ENCODE measurements at places on chromosomes 6 and 20.

DNA sequence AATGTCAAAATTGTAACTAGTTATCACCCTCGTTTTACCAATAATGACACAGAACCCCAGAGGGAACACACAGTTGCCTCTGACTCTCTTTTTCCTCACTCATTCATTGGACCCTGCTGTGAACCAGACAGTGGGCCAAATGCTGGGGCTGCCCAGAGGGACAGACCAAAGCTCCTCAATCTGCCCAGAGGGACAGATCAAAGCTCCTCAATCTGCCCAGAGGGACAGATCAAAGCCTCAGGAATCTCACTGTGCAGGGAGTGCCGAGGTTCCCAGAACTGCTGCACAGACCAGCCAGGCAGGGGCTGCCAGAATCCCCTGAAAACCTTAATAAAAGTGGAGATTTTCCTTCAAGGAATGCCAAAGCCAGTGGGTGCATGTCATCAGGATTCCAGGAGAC, 179.1 kb downstream of the SOD2 start:
- no peak for DNase-seq

- no peak for DNase-seq
Measured at GRCh38 chr6:164142322-164142721, 727.8 kb downstream of the QKI start.

DNA sequence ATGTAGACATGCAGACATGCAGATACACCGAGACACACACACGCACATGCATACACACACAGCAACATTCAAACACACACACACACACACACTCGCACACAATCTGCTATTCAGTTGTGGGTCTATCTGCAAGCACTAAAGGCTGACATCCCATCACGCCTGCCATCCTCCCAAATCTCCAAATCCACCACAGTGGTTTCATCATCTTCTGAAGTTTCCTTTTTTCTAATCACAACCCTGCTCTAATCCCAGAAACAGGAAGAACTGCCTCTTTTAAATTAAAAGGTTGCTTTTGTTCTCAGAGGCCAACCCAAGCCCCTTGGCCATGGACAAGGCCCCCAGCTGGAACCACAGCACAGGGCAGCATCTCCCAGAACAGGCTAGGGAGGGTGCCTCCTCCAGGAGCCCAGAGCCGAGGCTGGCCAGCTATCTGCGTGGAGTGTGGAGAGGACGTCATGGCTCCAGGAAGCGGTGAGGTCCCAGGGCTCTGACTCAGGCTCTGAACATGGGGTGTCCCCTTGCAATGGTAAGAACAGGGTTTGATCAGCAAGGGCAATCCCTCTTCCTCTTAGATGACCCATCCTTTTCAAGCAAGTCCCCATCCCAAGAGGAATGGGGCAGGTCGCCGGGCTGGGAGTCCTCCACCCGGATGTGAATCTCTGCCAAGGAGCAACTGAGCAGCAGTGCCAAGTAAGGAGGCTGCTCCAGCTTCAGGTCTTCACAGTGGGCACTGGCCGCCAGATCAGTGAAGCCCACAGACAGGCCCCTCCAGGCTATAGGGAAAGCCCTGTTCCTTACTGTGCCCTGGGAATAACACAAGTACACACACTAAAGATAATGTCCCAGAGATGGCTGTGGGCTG, 14.7 kb downstream of the FOXF2 start:
- DNase-seq: no peak

GRCh38 chr20:47464380-47465101, 37.1 kb upstream of the NCOA3 start:
- DNase-seq: no peak

DNA sequence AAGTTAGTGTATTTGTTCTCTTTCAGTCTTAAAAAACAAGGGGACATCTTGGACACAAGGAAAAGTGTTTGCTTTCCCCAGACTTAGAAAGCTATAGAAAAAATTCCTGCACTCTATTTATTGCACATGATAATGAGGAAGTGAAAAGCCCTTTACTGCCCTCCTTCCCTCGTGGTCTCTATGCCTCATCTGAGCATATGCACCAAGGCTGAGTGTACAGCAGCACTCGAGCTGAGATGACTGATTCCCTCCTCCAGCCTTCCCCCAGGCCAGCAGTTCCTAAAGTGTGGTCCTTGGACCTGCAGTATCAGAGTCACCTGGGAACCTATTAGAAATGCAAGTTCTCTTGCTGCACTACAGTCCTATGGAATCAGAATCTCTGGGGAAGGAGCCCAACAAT, 14.3 kb upstream of the LAMP5 start:
- no peak for DNase-seq

- DNase-seq: no peak
Measured at GRCh38 chr6:84892671-84893070, 128.3 kb upstream of the TBX18 start.

- no peak for DNase-seq
Measured at GRCh38 chr20:63021356-63022321, 14.9 kb upstream of the BHLHE23 start.

- DNase-seq: no peak
Measured at GRCh38 chr20:58004146-58004545, 224.3 kb downstream of the ANKRD60 start.

DNA sequence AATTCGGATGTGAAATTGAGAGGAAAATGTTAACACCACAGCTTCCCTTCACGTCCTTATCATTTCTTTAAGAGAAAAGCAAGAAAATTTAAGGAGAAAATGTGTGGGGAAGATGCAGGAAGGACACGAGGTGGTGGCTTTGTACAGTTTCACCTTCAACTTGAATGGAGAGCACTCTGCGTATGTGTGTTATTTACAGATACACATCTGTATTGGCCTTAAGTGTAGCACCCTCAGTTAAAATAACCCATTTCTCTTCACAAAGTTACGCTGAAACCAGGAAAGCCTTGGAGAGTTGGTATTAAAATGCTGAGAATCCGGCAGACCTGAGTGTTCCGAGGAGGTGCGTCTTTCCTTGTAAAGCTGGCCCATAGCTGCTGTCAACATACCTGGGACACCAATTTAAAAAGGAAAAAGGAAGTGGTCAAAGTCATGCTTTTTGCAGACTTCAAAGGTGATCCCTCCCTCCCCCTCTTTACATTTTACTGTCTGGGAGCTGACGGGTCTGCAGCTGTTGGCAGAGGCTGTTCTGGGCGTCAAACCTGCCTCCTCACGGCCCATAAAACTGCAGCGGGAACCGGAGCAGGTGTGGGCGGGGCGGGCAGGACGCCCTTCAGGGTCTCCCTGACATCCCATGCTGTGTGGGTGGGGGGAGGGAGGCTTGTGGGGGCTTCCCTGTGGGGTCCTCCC, 61.3 kb upstream of the TBXT start:
- DNase-seq: no peak

DNA sequence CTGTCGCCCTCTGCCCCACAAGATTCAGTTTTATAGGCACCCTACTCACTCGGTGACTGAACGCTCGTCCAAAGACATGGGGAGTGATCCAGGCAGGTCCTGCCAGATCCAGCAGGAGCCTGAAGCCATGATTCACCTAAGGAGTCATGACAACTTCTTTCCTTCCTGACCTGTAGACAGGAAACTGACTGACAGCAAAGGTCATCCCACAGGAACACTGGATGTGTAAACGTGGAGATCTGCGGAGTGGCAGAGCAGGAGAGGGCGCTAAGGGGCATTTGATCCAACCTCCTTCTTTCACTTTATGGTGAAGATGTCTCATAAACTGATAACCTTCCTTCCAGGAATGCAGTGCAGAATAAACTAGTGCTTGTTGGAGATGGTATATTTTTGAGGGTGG, 192.2 kb downstream of the GJA10 start:
- DNase-seq: no peak

GRCh38 chr6:20554326-20554725, 20.1 kb downstream of the CDKAL1 start:
- no peak for DNase-seq

- DNase-seq: no peak
Measured at GRCh38 chr20:24862186-24862585, 86.9 kb upstream of the CST7 start.
